Osteocyte (in vitro differentiated cells): ENCODE measurements at places on chromosomes 3 and 15. TPM values are rescaled to one million over a fixed set of nuclear protein-coding genes. Genes with fewer than 3 reads are reported as not detected.

GRCh38 chr3:65526656-65527055 lies 512.1 kb downstream of the MAGI1 start:
- no peak for DNase-seq

DUOX1 gene
- total RNA-seq: not detected in 2 replicates

DNA sequence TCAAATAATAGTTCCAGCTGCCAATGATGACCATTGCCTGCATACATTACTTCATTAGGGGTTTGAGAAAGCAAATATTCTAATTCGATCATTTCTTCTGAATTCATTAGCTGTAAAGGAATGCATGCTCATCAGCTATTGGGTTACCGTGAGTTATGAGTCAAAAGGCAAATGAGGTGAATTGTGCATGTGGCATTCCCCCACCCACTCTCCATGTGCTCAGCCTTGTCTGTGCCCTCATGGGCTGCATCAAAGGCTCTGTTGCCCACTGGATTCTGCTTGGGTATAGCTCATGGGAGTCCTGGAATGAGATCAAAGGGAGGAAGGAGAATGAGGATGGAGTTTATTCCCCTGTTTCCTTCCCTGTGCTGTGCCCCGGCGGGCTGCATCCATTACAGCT lies 99.3 kb upstream of the CHRNA7 start:
- no peak for DNase-seq

VEPH1 gene
- 0.21 and 0.46 TPM in 2 replicates for total RNA-seq

- no peak for DNase-seq
These were observed 63.6 kb downstream of the FAM81A start for GRCh38 chr15:59501597-59501996.

GRCh38 chr3:142275856-142276255 lies 50.5 kb upstream of the GK5 start:
- no peak for DNase-seq

GRCh38 chr3:146502887-146503460 lies 33.6 kb upstream of the PLSCR2 start:
- DNase-seq: no peak

- no peak for DNase-seq
These were observed 25.1 kb downstream of the TLNRD1 start for GRCh38 chr15:81025721-81026370.

GRCh38 chr3:155352900-155353490 lies 59.5 kb upstream of the STRIT1 start:
- DNase-seq: no peak

DNA sequence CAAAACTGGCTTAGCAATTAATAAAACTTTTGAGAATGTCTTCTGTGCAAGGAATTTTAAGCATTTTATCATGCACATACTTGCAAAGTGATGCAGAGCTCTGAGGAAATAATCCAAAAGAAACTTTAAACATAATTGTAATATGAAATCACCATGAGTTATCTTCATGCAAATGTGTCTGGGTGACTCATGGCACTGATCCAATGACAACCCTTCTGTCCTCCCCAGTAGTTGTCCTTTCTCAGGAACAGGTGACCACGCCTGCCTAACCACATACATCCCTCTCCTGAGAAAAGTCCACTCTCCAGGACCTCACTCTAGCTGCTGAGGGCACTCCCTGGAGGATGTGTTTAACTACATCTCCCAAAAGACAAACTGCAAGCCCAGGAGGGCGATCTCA lies 530.6 kb upstream of the IL12A start:
- no peak for DNase-seq

GRCh38 chr3:141192345-141192744 lies 39.3 kb upstream of the PXYLP1 start:
- peak; percentile 99 for DNase-seq

GRCh38 chr15:86384186-86384585 lies 304.5 kb downstream of the AGBL1 start:
- no peak for DNase-seq

GRCh38 chr3:16687221-16687620 lies 82.0 kb upstream of the DAZL start:
- no peak for DNase-seq

GRCh38 chr3:75014008-75014407 lies 399.5 kb upstream of the CNTN3 start:
- no peak for DNase-seq

- DNase-seq: no peak
These were observed 74.0 kb upstream of the TTBK2 start for GRCh38 chr15:42994546-42994945.

NMNAT3 gene
- total RNA-seq: 2.2 and 2.5 TPM in 2 replicates

- no peak for DNase-seq
These were observed 216.4 kb upstream of the DPPA4 start for GRCh38 chr3:109553591-109554371.

CHL1 gene
- total RNA-seq: not detected in 2 replicates

DNA sequence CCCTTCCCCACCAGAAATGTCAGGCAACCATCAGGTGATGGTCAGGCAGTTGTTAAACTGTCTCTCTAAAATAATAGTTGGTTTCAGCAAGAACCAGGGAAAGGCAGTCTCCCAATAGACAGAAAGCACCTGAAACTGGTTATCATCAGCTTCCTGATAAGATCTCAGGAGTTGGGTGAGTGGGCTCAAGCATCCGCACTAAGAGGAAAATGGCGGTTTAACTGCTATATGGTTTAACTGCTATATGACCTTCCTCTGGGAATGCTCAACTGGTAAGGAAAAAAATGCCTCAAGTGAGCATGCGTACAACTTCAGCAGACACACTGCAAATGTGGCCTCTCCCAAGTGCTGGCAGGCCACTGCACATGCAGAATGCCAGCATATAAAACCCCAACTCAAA lies 240.8 kb upstream of the CMC1 start:
- DNase-seq: no peak

- peak; percentile 59 for DNase-seq
These were observed 54.4 kb upstream of the HEG1 start for GRCh38 chr3:125110016-125110875.

GRCh38 chr15:45456212-45457106 lies 66.1 kb downstream of the SLC30A4 start:
- no peak for DNase-seq

GRCh38 chr3:46371519-46372340 lies 984 bp downstream of the CCR5 start:
- no peak for DNase-seq

GRCh38 chr3:51948016-51948580 lies 5.9 kb downstream of the PARP3 start:
- no peak for DNase-seq

DNA sequence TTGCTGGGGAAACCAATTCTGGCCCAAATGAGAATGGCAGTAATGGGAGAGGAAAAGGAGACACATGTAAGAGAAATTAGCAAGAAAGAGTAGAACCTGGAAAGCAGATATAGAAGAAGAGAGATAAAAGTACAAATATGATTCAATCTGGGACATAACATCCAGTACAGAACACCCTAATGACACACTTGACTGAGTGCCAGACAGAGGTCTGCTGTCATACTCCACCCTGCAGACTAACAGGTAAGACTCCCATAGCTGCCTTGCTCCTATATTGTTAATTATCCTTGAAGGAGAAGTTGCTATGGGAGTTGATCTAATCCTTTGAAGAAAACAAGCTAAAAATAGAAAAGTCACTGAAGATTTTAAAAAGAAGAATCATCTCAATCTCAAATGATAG lies 21.1 kb downstream of the CCPG1 start:
- no peak for DNase-seq

DNA sequence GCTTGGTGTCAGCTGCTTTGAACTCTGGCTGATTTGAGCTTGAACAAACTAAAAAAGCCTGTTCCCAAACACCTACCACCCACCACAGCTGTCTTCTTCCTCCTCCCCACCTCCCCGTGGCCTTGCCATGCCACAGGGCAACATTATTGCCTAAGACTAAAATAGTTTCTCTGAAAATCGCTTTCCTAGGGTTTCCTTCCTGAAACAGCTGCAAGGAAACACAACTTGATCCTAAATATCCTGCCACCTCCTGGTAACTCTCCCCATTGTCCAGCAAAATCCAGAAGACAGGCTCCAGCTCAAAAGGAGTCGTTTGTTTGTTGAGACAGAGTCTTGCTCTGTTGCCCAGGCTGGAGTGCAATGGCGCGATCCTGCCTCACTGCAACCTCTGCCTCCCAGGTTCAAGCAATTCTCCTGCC lies 193.9 kb upstream of the TPM1 start:
- no peak for DNase-seq

GRCh38 chr15:101219441-101219840 lies 32.4 kb downstream of the CHSY1 start:
- no peak for DNase-seq

- no peak for DNase-seq
These were observed 13.0 kb downstream of the ZIC1 start for GRCh38 chr3:147422196-147422595.

CPN2 gene
- total RNA-seq: not detected in 2 replicates

DNA sequence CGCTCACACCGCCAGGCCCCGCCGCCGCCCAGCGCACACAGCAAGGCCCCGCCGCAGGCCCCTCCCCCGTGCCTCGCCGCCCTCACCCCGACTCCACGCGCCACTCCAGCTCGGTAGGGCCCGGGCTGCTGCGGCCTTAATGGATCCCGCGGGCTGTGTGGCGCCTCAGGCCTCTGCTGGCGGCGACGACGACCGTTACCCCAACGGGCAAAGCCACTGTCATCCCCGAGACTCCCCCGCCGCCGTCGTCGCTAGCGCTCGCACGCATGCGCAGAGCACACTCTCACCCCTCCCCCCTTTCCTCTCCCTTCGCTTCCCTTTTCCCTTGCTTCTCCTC lies at the start of gene MSL2:
Gene MSL2 (minus strand): TSS at position 272 of the 337 bp plus-strand sequence. CDS start 1,222 bp downstream, outside the sequence.
- no peak for DNase-seq

GRCh38 chr3:11717768-11718636 lies 74.3 kb upstream of the VGLL4 start:
- no peak for DNase-seq

- DNase-seq: no peak
These were observed 132.8 kb upstream of the GADL1 start for GRCh38 chr3:31027191-31027761.

DNA sequence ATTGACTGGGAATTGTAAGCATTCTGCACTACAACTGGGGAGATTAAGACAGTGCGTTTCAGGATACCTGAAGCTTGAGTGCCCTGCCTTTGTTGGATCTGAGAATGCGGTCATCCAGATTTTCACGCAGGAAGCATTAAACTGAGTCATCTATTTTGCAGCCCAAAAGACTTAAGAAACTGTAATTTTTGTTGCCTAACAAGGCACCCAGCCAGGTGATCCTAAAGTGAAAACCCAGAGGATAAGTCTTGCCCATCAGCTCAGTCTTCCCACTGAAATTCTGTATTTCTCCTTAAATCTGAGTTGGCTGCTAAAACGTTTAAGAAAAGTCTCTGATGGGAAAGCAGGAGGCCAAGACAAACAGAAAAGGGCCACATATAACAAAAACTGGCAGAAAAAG lies 242.5 kb upstream of the TMCO5A start:
- no peak for DNase-seq

DNA sequence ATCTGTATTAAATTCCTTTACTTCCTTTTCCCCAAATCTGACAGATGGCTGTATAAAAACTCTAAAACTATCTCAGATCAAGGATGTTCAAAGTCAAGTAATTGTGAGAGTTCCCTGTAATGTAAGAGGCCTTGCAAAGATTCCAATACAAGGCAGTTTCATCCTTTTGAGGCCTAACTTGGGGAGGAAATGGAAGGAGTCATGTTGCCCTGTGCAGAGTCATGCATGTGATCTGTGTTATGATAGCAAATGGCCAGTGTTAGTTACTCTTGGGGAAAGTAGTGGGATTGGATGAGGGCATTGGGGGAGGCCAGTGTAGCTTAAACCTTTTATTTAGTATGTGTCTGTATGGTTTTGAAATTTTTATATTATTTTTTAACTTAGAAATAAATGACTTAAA lies 23.7 kb upstream of the FBXL22 start:
- no peak for DNase-seq

PRSS50 gene
- not detected in 2 replicates for total RNA-seq

SLCO2A1 gene
- total RNA-seq: 9.8 and 10.7 TPM in 2 replicates

DNA sequence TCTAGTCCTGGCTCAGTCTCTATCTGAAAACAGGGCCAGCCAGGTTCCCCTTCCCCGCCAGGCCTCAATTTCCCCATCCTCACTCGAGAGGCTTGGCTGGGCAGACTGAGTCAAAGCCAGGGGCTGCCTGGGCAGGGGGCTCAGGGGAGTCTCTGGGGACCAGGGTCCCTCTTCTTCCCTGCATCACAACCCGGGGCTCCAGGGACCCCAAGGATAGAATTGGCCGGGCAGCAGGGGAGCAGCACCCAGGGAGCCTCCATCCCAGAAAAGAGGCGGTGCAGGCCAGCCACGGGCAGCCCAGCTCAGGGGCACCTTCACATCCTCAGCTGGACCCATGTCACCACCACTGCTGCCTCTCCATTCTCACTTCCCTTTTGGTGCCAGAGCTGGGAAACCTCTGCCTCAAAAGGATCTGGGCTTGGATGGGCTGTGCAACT lies 13.3 kb upstream of the PLXND1 start:
- no peak for DNase-seq

DNA sequence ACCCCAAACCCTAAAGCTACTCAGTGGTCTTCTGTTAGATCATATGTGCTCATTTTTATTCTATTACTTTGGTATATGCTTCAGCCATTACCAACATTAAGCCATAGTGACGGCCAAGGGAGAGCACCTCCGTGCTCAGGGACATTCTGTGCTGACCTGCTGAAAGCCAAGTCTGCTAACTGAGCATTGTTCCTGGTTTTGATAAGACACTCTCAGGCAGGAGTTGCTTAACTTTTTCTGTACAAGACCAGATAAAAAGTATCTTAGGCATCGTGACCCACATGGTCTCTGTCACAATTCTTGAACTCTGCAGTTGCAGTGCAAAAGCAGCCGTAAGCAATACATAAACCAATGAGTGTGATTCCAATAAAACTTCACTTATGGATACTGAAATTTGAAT lies 100.6 kb downstream of the KLHL25 start:
- DNase-seq: no peak

GRCh38 chr3:15295506-15295905 lies 36.9 kb downstream of the SH3BP5 start:
- no peak for DNase-seq

- no peak for DNase-seq
These were observed 41.2 kb downstream of the RAB7A start for GRCh38 chr3:128767094-128767750.

DNA sequence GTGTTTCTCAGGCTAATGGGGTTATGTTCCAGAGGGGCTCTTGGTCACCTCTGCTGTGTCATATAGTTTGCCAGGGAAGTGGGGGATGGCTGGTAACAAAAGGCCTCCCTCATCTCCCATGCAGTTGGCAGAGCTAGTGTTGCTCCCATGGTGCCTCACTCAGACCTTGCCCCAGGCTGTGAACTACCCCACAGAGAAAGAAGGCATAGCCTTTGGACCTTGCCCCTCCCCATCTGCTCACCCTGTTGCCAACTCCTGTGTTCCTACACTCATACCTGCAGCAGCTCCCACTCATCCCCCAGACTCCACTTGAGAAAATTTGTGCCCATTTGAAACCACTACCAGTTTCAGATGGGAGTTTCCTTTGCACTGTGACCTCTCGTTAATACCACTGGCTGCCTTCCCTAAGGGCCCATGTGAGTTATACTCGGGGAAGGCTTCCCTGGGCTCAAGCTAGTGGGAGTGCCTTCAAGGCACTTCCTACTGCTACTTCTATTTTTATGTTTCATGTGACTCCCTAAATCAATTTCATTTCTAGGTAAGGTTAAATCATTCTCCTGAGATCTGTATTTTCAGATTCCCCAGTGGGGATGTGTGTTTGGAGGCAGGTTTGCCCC lies 25.3 kb upstream of the COPB2 start:
- DNase-seq: no peak

- DNase-seq: no peak
These were observed 3.2 kb upstream of the GOLGB1 start for GRCh38 chr3:121752772-121753171.

GRCh38 chr3:192408007-192408646 lies 319.2 kb downstream of the FGF12 start:
- DNase-seq: no peak
